ENCODE measurements at places on chromosomes 4 and X.

DNA sequence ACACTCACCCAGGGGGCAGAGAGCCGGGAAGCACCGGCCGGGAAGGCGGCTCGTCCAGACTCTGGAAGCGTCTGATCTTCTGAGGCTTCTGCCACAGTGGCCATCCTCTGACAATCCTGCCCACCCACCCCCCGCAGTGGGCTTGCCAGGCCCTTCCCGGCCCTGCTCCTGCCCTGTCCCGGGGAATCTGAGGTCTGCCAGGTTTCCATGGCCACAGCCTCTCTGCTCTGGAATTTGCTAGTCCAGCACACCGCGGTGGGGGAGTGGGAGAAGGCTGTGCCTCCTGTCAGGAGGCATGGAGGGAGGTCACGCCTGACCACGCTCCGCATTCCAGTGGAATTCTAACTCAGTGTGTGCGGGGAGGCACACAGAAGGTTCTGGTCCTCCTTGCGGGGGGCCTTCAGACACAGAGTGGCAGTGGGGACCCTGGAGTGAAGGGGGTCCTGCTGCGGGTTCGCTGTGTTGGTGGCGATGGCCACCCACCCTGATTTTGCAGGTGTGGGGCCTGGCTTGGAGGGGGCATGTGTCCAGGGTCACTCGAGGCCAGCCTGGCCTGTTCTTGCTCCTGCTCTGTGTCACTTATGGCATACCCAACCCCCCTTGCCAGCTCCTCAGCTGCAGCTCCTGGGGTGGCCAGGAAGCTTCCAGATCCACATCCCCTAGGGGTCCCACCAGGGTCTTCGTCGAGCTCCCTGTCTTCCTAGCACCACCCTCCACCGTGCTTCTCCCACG is 55.6 kb upstream of the ADRA2C start:
- no peak for DNase-seq

DNA sequence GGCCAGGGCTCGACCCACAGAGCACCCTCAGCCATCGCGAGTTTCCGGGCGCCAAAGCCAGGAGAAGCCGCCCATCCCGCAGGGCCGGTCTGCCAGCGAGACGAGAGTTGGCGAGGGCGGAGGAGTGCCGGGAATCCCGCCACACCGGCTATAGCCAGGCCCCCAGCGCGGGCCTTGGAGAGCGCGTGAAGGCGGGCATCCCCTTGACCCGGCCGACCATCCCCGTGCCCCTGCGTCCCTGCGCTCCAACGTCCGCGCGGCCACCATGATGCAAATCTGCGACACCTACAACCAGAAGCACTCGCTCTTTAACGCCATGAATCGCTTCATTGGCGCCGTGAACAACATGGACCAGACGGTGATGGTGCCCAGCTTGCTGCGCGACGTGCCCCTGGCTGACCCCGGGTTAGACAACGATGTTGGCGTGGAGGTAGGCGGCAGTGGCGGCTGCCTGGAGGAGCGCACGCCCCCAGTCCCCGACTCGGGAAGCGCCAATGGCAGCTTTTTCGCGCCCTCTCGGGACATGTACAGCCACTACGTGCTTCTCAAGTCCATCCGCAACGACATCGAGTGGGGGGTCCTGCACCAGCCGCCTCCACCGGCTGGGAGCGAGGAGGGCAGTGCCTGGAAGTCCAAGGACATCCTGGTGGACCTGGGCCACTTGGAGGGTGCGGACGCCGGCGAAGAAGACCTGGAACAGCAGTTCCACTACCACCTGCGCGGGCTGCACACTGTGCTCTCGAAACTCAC is 3.6 kb downstream of the MID1IP1 start:
- no peak for DNase-seq

- no peak for DNase-seq
These were observed 86.6 kb upstream of the ZDHHC15 start for GRCh38 chrX:75609406-75609805.

DNA sequence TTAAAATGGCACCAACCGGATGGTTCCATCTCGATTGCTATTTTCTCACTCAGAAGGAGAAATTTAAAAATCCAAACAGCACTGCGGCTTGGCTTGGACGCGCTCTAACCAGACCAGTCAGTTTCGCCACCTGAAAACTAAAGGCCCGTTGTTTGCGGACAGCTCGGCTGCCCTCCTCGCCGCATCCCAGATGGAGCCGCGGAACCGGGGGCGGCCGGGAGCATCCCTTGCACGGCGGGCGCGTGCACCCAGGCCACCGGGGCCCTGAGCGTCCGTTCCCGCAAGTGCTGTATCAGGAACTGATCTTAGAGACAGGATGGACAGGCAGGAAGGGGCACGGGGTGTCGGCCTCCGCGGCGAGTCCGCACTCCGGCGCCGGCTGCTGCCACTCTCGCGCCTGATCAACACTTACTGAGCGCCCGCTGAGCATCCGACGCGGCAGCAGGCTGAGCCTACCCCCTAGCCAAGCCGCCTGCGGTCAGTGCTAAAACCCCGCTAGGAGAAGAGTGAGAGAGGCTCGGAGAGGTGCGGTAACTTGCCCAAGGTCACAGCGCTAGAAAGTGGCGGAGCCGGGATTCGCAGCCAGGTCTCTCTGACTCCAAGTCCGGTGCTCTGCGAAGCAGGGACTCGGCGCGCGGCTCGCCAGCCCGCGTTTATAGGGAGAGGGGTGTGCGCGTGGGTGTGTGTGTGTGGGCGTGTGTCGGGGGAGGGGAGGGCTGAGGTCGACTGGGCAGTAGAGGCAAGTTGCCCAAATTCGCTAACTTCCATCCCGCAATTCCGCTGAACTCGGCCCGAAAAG is at the start of gene CITED1:
Gene CITED1 (minus strand): TSS at position 629 of the 799 bp plus-strand sequence. CDS start 3,045 bp downstream, outside the sequence.
- DNase-seq: no peak

DNA sequence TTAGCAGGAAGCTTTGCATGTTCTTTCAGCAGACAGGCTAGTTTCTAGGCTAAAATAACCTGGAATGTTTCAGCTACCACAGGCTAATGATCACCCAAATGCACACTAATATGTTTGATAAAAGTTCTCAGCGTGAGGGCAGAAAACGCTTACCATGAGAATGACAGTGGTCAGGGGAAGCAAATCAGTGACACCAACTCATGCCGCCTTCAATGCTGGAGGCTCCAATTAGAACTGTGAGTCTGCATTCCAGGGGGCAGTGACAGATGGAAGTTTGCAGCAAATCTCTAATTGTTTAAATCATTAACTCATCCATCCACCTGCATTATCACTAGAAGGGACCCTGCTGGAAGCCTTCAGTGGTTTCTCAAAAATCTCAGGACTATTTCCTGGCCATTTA is 43.2 kb downstream of the ANOS1 start:
- no peak for DNase-seq

DNA sequence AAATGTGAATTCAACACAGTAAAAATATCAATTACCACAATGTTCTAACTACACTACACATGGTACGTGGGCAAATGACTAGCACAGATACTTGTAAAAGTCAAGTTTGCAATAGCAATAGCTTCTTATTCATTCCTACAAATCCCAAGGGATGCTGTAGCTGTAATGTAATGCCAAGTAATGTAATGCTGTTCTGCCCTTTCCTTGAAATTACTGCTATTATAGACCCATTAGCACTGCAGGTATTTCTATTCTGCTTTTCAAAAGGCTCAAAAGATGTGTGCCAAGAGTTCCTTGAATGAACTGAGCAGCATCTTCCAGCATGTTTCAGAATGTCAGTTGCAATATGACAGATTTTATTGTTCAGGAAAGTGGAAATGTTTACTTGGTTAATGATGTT is 129.9 kb upstream of the BANK1 start:
- DNase-seq: no peak

GRCh38 chr4:150439451-150439933 is 142.5 kb upstream of the MAB21L2 start:
- no peak for DNase-seq

DNA sequence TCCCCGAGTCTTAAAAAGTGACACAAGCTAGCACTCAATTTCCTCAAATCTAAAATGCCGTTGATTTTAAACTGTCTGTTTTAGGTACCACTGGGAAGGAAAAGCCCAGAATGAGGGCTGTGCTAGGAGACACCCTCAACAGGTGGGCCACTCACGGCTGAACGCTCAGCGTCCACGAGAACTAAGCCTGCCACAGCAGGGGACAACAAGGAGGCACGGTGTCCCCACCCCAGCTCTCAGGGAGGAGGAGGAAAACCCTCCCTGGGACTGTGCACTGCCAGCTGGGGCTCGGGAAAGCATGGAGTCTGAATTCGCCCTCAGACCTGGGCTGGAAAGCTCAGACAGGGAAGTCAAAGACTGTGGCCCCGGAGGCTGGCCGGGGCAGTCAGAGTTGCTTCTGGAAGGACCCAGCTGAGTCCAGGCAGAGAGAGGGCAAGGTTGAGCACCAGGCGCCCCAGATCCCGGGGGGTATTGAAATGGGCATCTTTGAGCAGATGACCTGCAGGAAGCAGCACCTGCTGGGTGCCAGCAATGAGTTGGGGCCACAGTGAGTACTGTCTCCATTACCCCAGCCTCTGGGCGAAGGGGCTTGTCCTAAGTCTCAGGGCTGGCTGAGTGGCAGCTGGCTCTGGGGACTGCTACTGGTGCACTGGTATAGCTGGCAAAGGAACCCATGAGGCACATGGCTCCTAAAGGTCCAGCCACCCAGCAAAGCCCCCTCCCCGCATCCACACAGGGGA is 769 bp upstream of the CPZ start:
- DNase-seq: no peak

GRCh38 chr4:98601708-98602107 is 56.7 kb downstream of the TSPAN5 start:
- no peak for DNase-seq

DNA sequence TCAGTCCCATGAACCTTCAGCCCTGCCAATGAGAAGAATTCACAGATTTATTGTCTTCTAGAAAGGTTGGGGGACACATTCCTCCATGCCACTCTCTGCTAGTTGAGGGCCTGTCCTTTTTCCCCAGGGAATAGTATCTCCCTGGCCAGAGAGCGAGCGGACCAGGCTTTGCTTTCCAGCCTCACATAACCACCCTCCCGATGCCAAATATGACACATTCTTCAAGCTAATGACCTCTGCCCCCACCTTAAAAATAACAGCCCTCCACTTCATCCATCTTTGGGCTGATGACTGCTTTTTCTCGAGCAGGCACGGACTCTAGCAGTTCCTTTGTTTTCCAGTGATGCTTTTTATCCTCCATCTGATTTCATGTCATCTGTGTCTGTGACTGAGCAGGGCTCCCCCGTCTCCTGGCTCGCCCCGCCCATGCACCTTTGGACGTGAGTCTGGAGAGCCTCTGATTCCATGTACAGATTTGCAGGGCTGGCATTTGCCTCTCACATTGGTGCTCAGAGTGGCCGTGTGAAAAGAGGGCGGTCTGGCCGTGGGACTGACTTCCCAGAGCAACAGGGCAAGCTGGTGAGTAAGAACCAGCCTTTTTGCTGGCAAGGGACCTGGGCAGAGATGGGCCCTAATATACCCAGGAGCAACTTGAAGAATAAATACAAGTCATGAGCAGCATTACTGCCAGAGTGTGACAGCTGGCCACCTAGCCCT is 279.8 kb downstream of the BCOR start:
- DNase-seq: no peak

- DNase-seq: no peak
These were observed at the start of gene JCHAIN for GRCh38 chr4:70666369-70666768. Gene JCHAIN (minus strand): TSS chr4:70666508. CDS start chr4:70666490, 18 bp downstream.

DNA sequence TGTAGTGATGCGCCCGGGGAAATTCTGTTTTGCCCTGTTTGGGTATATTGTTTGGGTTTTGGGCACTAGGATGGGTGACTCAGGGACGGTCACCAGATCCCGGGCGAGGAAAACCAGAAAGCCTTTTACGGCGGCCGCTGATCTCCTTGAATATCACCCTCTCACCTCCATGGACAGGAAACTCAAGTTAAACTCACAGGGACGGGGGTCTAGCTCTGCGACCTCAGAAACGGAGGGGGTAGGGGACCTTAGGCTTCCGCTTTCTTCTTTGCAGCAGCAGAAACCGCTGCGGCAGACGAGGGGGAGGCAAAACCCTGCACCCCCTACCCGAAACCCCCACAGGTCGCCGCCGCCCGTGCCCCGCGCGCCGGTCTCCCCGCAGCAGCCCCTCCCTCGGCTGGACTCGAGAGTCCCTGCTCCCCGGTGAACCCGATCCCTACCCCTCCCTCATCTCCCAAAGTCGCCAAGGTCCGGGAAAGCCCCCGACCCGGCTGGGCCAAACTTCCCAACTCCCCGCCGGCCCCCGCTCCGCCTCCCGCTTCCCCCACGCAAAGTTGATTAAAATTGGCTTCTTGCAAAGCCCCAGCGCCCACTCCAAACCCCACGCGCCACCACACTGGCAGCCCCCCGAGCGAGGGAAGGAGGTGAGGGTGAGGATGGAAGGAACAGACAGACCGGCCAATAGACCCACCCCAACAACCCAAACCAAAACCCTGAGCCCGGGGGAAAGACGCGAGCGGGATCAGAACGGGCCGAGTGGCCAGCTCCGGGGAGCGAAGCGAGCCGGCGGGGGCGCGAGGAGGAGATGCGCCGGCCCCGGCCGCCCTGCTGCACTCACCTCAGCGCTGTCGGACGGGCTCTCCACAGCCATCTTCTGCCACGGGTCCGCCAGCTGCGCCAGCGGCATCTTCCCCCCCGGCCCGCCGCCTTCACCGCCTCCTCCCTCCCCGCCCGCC is 705 bp downstream of the RPS6KA3 start:
- no peak for DNase-seq

DNA sequence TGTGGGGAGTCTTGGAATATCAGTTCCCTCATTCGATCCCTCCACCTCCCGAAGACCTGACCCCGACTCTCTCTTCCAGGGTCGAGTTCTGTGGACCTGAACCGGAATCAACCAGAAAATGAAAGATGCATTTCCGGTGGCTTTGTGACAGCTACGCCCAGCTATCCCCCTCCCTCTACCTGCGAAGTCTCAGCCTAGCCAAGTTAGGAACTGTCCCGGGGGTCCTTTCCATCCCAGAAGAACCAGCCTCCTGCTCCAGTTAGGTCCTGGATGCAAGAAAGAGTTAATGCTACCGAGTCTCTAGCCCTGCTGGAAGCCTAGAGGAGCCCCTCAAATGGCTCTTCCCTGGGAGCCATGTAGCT is 13.4 kb upstream of the ETDC start:
- DNase-seq: no peak

- no peak for DNase-seq
These were observed 29.8 kb downstream of the OPHN1 start for GRCh38 chrX:68403522-68403921.

- DNase-seq: no peak
These were observed 68.9 kb downstream of the SH2D1A start for GRCh38 chrX:124415115-124415800.

DNA sequence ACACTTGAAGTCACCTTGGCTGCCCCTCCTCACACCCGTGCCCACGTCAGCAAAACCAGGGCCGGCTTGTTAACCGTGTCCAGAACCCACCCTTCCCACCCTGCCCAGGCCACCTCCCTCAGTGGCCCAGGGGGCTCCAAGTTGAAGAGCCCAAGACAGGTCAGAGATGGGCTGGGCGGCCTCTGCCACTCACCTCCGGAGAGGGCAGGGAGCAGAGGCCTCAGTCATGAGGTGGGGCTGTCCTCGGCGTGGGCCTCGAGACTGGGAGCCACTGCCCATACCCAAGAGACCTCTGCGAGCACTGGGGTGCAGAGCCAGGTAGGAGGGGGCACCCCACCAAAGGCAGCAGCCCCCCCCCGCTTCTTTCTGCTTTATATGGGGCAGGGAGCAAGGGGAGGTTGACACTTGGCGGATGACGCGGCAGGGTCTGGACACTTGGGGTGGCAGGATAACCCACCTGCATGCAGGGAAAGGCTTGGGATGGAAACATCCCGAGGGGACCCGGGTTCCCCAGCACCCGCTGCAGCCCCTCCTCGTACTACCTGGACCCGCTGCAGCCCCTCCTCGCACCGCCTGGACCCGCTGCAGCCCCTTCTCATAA is 38.0 kb upstream of the SPON2 start:
- DNase-seq: no peak

Measured in DMS79 (cell line).